ENCODE measurements at places on chromosomes 6 and 20.

- DNase-seq = no peak
Measured at GRCh38 chr20:35508493-35509218, 20.8 kb downstream of the C20orf173 start.

GRCh38 chr6:24655215-24655614, 9.2 kb upstream of the KIAA0319 start:
- no peak for DNase-seq

GRCh38 chr6:151241853-151242252, 2.1 kb downstream of the AKAP12 start:
- DNase-seq = no peak

GRCh38 chr6:127468936-127469335, 9.7 kb upstream of the KIAA0408 start:
- no peak for DNase-seq

- no peak for DNase-seq
Measured at GRCh38 chr6:8352966-8353340, 82.4 kb downstream of the SLC35B3 start.

GRCh38 chr6:95948324-95948723, 67.5 kb upstream of the FUT9 start:
- DNase-seq = no peak

DNA sequence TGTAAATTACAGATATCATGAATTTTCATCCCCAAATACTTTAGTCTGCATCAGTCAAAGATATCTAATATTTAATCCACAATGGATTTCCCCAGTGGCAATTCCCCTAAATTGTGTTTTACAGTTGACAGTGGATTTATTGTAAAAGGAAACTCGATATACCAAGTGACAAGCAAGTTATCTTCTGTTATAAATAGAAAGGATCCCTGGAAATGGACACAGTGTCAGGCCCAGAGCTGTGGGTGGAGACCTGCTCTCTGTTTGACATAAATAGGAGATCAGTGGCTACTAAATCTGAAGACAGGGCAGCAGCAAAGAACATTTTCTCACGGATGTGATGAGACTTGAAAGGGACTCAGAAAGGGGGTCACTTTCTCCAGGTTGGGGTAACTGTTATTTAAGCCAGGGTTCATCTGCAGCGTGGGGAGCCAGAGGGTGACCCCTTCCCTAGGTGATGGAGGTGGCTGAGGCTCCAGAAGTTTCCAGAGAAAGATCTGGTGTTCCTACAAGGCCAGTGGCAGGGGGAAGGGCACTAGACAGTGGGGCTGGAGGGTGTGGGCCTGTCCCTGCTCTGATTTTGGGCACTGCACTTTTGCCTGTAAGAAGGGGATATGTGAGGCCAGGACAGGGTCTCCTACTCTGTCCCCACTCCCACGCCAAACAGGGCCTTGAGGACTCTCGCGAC, 12.3 kb upstream of the FAM110A start:
- DNase-seq = no peak

DNA sequence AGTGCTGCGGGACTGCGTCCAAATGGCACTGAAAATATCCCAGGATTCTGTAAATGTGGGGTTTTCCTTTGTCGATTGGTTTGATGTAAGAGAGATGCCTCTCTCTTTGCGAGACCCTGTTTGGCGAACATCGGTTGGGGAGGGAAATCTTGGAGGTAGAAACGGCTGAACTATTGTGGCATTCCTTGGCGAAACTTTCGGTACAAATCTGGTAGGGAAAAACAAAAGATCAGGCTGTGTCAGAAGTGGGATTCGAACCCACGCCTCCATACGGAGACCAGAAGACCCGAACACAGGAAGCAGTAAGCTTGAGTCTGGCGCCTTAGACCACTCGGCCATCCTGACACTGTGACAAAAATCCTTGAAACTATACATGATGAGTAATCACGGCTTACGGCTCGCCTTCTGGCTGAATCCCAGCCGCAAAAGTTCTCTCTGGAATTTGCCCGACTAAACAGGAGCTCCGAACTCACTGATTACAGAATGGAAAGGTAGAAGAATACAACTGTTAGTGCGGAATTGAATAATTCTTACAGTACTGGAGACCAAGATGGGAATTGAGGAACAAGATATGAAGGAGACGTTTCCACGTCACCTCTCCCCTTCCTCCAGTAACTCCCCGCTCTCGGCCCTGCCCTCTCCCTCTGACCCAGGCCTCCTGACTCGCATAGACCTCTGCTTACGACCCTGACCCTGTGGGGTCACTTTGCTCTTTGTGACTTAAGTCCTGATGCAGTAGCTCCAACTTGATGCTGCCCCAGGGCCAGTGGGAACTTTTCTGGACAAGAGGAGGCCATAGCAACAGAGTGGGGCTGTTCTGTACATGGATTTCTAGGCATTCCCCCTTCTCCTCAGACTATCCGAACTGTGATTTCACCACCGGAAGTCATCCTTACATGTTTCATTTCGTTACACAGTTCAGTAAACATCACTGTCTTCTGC, 132.8 kb upstream of the ZNF184 start:
- no peak for DNase-seq

DNA sequence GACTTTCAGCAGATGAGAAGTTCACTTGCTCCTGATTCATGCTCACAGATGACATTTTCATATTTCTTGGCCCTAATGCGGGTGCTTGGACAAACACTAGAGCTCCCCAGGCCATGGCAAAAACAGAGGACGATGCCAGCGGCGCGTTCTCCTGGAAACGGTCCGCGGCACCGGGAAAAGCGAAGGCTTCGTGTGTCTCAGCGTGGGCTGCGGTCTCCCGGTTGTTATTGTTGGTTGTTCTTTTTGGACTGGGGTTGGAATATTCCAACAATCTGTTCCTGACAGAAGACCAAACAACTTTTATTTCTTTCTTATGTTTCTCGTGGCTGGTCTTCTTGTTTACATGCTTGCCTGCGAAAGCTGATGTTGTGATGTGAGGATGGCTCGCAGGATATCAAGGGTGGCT, 46.8 kb upstream of the NEDD9 start:
- DNase-seq = no peak

GRCh38 chr6:152575161-152575560, 62.0 kb downstream of the SYNE1 start:
- DNase-seq = no peak

DNA sequence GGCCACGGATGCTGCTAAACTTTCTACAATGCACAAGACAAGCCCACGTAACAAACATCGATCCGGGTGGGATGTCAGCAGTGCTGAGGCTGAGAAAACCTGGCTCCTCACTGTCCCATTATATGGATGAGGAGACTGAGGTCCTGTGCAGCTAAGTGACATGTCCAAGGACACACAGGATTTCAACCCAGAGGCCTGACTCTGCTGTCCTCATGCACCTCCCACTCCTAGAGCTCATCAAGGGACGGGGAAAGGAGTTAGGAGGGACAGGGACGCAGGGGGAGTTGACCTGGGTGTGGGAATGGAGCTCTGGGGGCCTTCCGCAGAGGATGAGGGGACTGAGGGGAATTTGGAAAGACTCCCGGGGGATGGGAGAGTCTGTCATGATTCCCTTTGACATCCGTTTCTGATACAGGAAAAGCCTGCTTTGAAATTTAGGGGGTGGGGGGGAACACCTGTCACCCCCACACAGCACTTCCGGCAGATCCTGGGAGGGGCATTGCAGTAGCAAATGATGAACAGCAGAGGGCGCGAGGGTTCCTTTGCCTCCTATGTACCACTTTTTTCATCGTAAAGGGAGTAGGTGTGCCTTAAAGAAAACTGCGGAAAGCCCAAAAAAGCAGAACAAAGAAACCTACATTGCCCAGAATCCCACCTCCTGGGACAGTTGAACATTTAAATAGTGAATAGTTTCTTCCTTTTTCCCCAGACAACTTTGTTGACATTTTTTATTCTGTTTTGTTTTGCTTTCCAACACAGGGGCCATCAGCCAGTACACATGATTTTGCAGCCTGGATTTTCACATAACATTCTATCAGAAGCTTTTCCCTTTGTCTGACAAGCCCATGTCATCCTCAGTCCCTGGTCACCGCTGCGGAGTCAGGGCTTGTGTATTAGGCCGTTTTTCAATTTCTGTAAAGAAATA, 48.6 kb downstream of the SLC2A10 start:
- DNase-seq = peak; percentile 47

- no peak for DNase-seq
Measured at GRCh38 chr6:92271091-92271490, 1148.3 kb downstream of the EPHA7 start.

- no peak for DNase-seq
Measured at GRCh38 chr6:43260791-43261190, 17.5 kb downstream of the TTBK1 start.

GRCh38 chr6:105194106-105194505, 14.3 kb upstream of the POPDC3 start:
- DNase-seq = no peak

GRCh38 chr6:143199291-143199690, 138.6 kb downstream of the AIG1 start:
- no peak for DNase-seq

- DNase-seq = no peak
Measured at GRCh38 chr20:1700990-1701389, 43.4 kb upstream of the SIRPG start.

- DNase-seq = no peak
Measured at GRCh38 chr20:46332373-46333160, 24.3 kb upstream of the CDH22 start.
